ENCODE measurements at places on chromosomes 4 and X.

DNA sequence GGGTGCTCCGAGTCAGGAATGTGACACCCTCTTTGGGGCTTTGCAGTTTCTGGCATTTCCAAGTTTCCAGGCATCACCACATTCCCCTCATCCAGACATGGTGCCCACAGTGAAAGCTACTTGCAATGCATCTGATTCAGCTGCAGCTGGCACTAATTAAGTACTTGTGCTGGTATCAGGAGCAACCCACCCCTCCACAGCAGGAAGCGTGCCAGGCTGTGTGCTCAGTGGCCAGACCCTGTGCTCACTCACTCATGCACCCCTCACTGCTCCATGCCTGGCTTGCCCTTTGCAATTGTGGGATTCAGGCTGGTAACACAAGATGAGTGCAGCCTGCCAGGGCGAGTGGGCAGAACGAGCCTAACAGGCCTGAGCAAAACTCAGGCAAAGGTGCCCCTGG is 271.2 kb downstream of the EPHA5 start:
- no peak for DNase-seq

GRCh38 chr4:105550641-105551040 is 1.8 kb upstream of the ARHGEF38 start:
- no peak for DNase-seq

DNA sequence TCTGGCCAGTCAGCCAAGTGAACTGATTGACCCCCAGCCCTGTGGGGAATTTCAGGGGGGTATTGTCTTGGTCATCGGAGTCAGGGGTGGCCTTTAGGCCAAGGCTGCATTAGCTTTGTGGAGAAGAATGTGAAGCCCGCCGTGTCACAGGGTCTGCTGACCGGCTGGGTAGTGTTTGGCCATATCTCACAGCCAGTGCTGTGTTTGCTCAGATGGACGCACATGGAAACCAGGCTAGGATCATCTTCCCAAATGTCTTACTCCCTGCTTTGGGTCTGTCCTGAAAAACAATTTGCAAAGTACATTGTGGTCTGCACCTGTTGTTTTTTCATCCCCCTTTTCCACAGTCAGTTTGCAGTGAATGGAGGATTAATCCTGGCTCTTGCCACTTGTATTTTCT is 13.0 kb downstream of the TMEM164 start:
- no peak for DNase-seq

GRCh38 chr4:69702201-69702600 is 49.2 kb upstream of the UGT2A1 start:
- DNase-seq: no peak

- no peak for DNase-seq
Observed at GRCh38 chr4:162164906-162165510, 1.2 kb upstream of the FSTL5 start.

GRCh38 chr4:151961456-151961855 is 200.6 kb upstream of the GATB start:
- DNase-seq: no peak

GRCh38 chrX:153516073-153516472 is 1.4 kb upstream of the ATP2B3 start:
- DNase-seq: no peak

GRCh38 chr4:75254745-75255144 is 259.5 kb downstream of the RCHY1 start:
- DNase-seq: no peak

- DNase-seq: no peak
Observed at GRCh38 chr4:168993714-168994510, 16.1 kb downstream of the CBR4 start.

GRCh38 chrX:19630228-19630627 is 114.9 kb upstream of the MAP3K15 start:
- DNase-seq: no peak

GRCh38 chrX:65667157-65667502 is 324 bp upstream of the MSN start:
- DNase-seq: no peak

GRCh38 chr4:19375931-19376330 is 875.8 kb upstream of the SLIT2 start:
- no peak for DNase-seq

- DNase-seq: no peak
Observed at GRCh38 chr4:158809611-158810486, 41.0 kb downstream of the FNIP2 start.

GRCh38 chr4:97987019-97987648 is 156.1 kb downstream of the STPG2 start:
- DNase-seq: no peak

DNA sequence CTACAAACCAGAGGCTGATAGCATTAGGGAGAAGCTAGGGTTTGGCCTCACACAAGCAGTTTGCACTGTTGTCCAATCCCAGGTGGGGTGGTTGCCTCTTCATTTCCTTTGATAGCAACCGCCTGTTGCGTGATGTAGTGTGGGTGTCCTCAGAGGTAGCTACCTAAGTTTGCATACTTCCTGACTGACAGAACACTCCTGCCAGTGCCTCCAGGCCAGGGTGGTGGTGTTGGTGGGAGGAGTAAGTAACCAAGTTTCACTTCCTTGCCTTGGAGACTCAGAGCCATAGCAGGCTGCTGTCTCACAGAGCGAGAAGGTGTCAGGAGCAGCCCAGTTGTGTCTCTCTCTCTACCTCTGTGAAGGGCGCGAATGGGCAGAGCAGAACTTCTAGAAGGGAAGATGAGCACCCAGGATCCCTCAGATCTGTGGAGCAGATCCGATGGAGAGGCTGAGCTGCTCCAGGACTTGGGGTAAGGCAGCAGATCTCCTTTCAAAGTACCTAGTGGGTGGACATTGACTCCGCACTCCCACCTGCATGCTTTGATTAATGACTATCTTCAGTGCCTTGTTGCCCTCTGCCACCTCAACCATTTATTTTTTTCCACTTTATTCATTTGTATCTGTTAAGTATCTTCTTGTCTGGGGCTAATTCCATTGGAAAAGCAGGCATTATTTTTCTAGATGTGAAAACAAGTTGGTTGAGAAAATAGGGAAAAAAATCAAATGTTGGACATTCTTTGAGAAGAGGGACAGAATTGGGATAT is at the start of gene DAPP1:
Gene DAPP1, plus strand, starts transcription at position 283 of the 764 bp plus-strand sequence. Its CDS starts 87 bp downstream, at position 370.
- no peak for DNase-seq

DNA sequence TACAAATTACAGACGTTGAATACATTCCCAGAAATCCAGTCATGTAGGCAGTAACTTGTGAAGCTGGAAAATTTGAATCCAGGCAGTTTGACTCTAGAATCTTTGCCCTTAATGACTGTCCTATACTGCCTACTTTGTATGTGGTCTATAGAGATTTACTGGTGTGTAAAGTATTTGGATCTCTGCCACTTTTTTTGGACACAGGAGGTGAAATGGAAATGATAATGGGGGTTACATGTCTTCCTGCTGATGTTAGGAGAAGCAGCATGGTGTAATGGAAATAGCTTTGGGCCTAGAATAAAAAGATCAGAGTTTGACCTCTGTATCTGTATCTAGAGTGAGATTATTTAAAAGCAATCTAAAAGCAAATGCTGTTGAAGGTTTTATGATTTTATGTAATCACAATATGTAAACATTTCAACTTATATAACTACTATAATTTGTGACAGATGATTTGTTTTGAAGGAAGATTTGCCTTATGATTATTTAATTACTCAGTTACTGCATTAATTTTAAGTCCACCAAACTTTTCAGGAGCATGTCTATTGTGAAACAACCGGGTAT is 3.3 kb downstream of the COL4A5 start:
- DNase-seq: no peak

DNA sequence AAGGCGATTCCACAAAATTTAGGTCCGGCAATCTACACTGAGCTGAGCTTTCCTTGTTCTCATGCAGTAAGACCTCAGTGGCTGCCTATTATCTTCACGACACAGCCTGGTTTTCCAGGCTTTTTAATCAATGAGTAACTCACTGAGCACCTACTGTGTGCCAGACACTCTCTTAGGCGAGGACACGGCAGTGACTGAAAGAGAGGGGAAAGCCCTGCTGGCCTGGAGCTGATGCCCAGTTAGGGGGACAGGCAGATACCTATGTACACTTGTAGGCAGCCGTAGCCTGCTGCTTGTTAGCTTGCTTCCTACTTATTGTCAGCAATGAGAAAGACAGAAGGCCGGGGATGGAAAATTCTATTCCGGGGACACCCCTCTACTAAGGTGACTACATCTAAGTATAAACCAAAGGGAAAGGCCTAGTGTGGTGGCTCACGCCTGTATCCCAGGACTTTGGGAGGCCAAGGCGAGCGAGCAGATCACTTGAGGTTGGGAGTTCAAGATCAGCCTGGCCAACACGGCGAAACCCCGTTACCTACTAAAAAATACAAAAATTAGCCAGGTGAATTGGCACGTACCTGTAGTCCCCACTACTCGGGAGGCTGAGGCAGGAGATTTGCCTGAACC is 3.8 kb downstream of the WDR1 start:
- no peak for DNase-seq

- no peak for DNase-seq
Observed at GRCh38 chr4:13531625-13531998, 12.7 kb downstream of the NKX3-2 start.

DNA sequence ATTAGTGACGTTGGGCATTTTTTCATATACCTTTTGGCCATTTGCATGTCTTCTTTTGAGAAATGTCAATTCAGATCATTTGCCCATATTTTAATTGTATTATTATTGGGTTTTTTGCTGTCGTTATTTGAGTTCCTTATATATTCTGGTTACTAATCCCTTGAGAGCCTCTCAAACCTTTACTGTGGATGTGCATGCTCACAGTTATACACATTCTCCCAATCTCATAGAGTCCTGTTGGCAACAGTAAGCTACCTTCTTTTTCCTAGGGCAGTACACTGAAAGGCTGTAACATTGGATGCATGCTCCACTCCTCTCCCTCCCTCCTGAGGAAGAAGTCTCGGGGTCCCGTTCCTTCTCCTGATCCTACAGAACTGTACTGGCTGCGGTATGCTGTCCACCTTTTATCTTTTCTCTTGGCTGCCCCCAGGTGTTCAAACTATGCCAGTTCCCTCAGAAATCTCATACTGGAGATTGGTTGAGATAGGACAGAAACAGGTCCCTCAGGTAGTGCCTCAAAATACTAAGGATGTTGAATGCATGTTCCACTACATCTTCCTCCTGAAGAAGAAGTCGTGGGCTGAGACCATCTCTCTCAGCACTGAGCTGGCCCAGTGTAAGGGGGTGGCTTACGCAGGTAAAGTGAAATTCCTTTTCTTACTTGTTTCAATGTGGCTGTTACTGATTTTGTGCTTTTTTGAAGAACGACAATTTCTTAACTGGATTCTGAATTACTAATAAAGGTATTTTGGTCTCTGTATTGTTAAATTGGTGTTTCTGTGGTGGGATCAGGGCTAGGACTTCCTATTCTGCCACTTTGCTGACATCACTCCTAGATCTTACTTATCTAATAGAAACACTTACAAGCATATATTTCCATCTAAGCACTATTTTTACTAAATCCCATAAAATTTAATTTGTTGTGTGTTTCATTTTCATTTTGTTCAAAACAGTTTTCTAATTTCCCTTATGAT is 145.4 kb upstream of the HUWE1 start:
- no peak for DNase-seq

- no peak for DNase-seq
Observed at GRCh38 chr4:10704430-10704810, 19.9 kb upstream of the CLNK start.

GRCh38 chrX:16993791-16994318 is 47.4 kb downstream of the REPS2 start:
- no peak for DNase-seq

DNA sequence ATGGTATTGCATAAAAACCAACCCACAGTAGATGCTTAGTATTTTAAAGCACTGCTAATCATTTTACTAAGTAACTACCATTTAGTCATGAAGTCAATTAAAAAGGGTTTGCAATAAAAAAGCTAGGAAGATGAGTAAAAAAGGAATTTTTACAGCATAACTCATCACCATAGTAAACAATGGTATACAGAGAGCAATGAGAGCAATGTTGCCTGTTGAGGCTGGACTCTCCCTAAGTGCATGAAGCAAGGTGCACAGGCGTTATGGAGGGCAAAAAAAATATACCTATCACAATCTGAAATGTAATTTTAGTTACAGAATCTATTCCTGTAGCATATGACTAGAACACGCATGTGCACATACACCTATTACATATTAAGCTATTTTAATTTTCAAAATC is 129.6 kb upstream of the BMP3 start:
- no peak for DNase-seq

- no peak for DNase-seq
Observed at GRCh38 chr4:16027626-16028025, 56.2 kb downstream of the PROM1 start.

Measured in stimulated activated CD8-positive, alpha-beta memory T cell treated with anti-CD3 and anti-CD28 coated beads, Interleukin-4, amount 100 ng/mL, for 1 hour (primary cell).